ENCODE measurements at places on chromosomes 11 and 22. TPM values are rescaled to one million over a fixed set of nuclear protein-coding genes. Genes with fewer than 3 reads are reported as not detected.

GRCh38 chr11:86617502-86617901 is 54.9 kb downstream of the ME3 start:
- no peak for DNase-seq

CASP12 gene
- total RNA-seq, result not detected

CCDC188 gene
- total RNA-seq, result not detected

DNA sequence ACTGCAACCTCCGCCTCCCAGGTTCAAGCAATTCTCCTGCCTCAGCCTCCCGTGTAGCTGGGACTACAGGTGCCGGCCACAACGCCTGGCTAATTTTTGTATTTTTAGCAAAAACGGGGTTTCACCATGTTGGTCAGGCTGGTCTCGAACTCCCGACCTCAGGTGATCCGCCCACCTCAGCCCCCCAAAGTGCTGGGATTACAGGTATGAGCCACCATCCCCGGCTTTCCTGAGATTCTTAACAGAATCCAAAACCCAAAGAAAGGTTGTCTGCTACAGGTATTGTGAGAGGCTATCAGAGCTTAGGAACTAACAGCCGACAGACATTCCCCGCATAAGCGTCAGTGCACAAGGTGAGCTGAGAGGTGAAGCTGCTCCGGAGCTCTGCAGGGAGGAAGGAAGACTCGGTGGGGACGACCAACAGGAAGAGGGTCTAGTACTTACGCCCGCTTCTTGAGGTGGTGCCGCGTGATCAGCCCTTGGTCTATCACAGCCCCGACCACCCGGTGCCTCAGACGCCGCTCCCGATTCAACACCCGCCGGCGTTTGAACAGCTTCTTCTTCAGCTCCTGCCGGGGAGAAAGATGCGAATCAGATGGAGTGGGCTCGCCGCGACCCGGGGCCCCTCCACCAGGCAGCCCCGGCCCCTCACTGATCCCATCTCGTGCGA is 470 bp downstream of the C11orf98 start:
- DNase-seq, result no peak

POU2F3 gene
- 0.15 TPM for total RNA-seq
